WERI-Rb-1 (cell line): ENCODE measurements at places on chromosomes 7 and 10.

DNA sequence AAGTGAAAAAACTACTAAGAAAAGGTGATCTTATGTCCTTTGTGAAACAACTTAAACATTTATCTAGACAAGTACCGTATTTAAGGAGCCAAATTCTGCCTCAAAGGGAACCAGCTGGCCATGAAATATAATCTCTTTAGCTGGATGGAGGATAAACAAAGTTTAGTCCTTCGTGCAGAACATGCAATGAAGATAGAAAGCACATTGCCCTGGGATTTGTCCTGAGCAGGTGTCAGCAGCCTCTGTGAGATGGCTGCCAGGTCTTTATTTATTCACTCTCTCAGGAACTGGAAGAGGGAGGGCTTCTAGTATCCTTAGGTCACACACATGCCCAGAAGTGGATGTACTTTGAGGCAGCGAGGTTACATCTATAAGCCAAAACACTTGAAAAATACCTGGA lies 57.4 kb upstream of the CASD1 start:
- DNase-seq = peak; percentile 73

GRCh38 chr10:75969031-75969430 lies 537.6 kb downstream of the LRMDA start:
- DNase-seq = no peak

- no peak for DNase-seq
Measured at GRCh38 chr7:120949998-120950538, 509 bp upstream of the ING3 start.

- DNase-seq = no peak
Measured at GRCh38 chr10:128318913-128319312, 192.7 kb upstream of the MKI67 start.

- DNase-seq = no peak
Measured at GRCh38 chr7:49425277-49425818, 348.1 kb upstream of the VWC2 start.

- no peak for DNase-seq
Measured at GRCh38 chr10:86785968-86786367, 29.5 kb downstream of the BMPR1A start.

GRCh38 chr7:44213206-44213876 lies 12.6 kb downstream of the YKT6 start:
- no peak for DNase-seq

GRCh38 chr7:97012365-97013133 lies 7.2 kb downstream of the DLX6 start:
- no peak for DNase-seq

DNA sequence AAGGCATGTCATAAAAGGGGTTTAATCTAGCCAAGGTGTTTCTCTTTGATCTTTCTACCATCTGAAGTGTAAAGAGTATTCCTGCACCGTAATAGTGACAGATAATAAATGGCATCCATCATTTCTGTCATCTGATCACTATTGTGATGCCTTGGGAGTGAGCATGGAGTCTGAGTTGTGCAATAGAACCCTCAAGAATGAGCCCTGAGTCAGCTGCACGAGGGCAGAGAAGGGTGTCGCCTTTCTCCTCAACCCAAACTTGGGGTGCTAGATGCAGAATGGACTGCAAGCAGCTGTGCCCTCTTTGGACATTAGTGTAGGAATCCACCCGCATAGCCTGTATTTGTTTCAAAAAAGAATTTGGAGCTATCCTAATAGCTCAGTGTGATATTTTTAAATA lies 115.2 kb downstream of the ZNF37A start:
- no peak for DNase-seq

GRCh38 chr10:62815381-62816075 lies 638 bp downstream of the EGR2 start:
- DNase-seq = peak; percentile 14

GRCh38 chr10:99929360-99929759 lies 80.4 kb downstream of the DNMBP start:
- DNase-seq = no peak

GRCh38 chr10:48640326-48640725 lies 35.5 kb upstream of the ARHGAP22 start:
- DNase-seq = no peak

GRCh38 chr10:17836942-17837341 lies 27.8 kb downstream of the MRC1 start:
- DNase-seq = no peak

- no peak for DNase-seq
Measured at GRCh38 chr7:104136981-104137380, 70.8 kb downstream of the ORC5 start.

- no peak for DNase-seq
Measured at GRCh38 chr7:45179666-45180065, 22.1 kb downstream of the RAMP3 start.

GRCh38 chr10:84269162-84269561 lies 24.3 kb downstream of the RGR start:
- DNase-seq = no peak

GRCh38 chr10:30943451-30943850 lies 88.2 kb downstream of the ZNF438 start:
- DNase-seq = no peak

DNA sequence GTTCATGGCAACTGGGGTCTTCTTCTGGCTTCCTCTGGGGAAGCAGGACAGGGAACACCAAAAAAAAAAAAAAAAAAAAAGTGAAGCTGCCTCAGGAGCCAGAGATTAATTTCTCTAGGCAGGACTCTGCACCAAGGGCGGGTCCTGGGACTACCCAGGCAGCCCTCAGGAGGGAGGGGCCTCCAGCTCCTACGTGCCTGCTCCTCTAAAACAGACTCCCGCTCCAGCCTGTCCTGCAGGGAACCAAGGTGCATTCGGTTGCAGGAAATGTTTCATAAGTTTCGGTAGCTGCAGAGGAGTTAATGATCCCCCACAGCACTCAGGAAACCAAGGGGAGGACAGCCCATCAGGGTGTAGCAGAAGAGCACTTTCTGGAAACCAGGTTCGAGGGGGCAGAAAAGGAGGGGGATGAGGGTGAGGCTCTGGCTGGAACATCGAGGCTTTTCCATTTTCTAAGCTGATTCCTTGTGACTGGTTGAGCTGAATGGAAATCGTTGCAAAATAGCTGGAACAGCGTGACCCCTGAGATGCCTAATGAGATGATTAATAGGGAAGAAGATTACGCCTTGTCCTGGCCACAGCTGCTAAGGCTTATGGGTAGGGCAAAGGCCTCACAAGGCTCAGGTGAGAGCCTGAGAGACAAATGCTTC lies 84.2 kb downstream of the STRA8 start:
- peak; percentile 57 for DNase-seq

- DNase-seq = no peak
Measured at GRCh38 chr7:22579961-22580360, 80.0 kb upstream of the STEAP1B start.

DNA sequence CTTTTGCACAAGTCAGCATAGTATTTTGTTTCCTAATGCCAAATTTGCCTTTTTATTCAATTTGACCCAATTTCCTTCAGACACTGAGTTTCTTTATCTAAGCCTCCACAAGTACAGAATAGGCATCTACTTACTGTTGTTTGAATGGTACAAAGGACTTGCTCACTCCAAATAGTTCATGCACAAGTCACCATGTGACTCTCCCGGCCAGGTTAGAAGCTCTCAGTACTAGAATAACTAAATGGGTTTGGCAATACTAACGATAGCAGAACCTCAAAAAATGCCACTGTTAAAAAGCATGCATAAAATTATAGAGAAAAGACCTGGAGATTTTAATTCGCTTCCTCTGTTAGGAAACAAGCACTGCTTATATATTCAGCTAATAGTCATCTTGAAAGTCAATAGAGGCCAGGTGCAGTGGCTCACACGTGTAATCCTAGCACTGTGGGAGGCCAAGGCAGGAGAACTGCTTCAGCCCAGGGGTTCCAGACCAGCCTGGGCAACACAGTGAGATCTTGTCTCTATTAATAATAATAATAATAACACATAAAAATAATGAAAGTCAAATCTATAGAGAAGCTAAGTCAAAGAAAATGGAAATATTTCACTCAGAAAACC lies 335.8 kb upstream of the MBL2 start:
- DNase-seq = no peak

- DNase-seq = no peak
Measured at GRCh38 chr10:110535958-110536891, 31.3 kb upstream of the SMC3 start.

GRCh38 chr7:70598976-70599375 lies 533.0 kb upstream of the GALNT17 start:
- no peak for DNase-seq

GRCh38 chr10:109933984-109934565 lies 10.8 kb upstream of the XPNPEP1 start:
- no peak for DNase-seq

- DNase-seq = no peak
Measured at GRCh38 chr10:58435297-58435985, 50.2 kb downstream of the TFAM start.

GRCh38 chr7:48035967-48036478 lies 680 bp downstream of the C7orf57 start:
- peak; percentile 19 for DNase-seq

GRCh38 chr10:23194966-23195845 lies 3.1 kb downstream of the PTF1A start:
- DNase-seq = no peak

DNA sequence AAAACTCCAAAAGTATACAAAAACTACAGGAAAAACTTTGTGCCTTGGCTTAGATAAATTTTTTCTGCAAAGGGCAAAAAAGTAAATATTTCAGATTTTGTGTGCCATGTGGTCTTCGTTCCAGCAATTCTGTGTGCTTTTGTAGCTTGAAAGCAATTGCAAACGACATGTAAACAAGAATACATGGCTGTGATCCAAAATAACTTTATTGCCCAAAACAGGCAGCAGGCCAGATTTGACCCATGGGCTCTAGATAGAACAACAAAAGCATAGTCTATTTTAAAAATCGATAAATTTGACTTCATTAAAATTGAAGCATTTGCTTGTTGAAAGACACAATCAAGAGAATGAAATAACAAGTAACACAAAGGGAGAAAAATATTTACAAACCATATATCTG lies 336.6 kb downstream of the HPSE2 start:
- no peak for DNase-seq

- DNase-seq = no peak
Measured at GRCh38 chr10:87966459-87966858, 103.0 kb downstream of the PTEN start.

GRCh38 chr7:106112118-106112971 lies at the start of gene SYPL1:
Gene SYPL1, minus strand, starts transcription at chr7:106112312. Its CDS starts 104 bp downstream, at chr7:106112208.
- peak; percentile 96 for DNase-seq

GRCh38 chr7:13198727-13199126 lies 511.3 kb downstream of the ARL4A start:
- no peak for DNase-seq
